ENCODE measurements at places on chromosomes 13 and 19.

GRCh38 chr19:6030214-6030507 is 52.2 kb upstream of the RANBP3 start:
- no peak for DNase-seq

GRCh38 chr19:1992759-1993260 is 22.7 kb downstream of the BTBD2 start:
- no peak for DNase-seq

DNA sequence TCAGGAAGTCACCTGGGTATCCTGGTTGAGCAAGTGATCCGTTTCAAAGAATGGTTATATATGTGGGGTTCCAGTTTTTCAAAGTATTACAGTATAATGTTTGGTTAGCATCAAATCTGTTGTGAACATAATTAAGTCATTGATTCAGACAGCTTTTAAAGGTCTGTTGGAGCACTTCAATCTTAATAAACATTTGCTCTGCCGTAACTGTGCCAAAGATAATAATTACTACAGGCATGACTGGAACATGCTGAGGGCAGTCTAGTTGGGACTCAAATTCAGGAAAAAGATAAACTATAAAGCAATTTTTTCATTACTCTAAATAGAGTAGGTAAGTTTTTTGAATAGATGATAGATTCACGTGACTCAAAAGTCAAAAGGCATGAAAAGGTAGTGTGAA is 23.3 kb downstream of the HNRNPM start:
- DNase-seq, result no peak

DNA sequence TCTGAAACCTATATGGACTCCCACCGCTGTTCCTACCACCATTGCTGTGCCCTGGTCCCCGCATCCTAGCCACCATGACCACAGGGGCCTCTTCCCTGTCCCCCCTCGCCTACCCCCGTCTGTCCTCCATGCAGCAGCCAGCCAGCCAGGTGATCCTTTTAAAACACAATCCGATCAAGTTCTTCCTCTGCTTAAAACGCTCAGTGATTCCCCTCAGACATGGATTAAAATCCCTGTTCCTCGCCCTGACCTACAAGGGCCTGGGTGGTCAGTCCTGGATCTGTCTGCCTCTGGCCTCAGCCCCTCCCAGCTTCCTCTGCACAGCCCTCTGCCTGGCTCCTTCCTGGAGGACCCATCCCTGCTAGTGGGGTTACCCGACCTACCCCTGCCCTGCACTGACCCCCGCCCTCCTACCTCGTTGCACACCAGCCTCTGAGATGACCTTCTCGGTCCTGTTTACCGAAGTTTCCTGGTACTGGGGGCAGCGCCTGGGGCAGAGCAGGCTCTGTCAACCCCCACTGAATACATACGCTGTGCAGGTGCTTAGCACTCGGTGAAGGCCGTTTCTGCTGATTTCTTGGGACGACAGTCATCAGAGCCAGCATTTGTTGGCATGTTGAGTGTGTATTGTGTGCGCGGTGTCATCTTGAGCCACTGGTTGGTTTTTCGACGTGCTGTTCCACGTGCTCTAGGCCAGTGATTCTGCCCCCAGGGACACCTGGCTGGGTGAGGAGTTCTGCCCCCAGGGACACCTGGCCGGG is 14.7 kb upstream of the LENG8 start:
- peak; percentile 7 for DNase-seq

- DNase-seq, result no peak
Measured at GRCh38 chr13:60226507-60226906, 62.8 kb upstream of the DIAPH3 start.

- peak; percentile 84 for DNase-seq
Measured at GRCh38 chr19:2016041-2016807, 710 bp upstream of the BTBD2 start.

- DNase-seq, result no peak
Measured at GRCh38 chr13:23941211-23941610, 43.9 kb upstream of the C1QTNF9B start.

- peak; percentile 47 for DNase-seq
Measured at GRCh38 chr19:13003081-13003480, 7.8 kb downstream of the NFIX start.

DNA sequence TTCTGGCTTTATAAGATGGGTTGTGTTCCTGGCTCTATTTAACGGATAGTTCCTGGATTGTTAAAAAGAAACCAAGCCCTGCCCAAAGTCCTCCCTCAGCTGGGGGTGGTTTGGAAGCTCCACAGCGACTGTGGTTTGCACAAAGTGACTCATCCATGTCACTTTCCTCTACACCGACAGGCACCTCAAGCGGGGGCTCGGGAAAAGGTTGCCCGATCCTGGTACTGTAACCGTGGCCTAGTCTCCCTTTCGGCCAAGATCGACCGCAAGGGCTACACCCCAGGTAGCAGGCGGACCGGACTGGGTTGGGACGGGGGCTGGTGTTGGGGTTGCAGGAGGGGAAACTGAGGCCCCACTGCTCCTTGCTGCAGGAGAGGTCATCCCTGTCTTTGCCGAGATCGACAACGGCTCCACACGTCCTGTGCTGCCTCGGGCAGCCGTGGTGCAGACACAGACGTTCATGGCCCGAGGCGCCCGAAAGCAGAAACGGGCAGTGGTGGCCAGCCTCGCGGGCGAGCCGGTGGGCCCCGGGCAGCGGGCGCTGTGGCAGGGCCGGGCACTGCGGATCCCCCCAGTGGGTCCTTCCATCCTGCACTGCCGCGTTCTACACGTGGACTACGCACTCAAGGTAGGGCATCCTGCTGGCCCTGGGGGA is 1.6 kb downstream of the ARRDC2 start:
- no peak for DNase-seq

DNA sequence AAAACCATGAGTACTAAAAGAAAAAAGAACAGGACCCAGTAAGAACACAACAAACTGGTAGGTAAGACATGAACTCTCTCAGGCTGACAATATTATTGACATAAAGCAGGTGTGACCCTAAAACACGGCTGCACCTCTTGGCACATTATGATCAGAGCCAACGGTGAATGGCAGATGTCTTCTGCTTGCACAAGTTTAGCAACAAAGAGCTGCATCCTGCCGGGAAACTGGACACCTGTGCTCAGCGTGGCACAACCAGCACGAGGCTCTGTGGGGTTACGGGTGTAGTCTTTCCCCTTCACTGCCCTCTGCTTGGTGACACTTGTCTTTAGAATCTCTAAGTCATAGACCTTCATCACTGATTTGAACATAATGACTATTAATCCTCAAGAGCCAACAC is 97.9 kb downstream of the DOCK9 start:
- DNase-seq, result no peak

DNA sequence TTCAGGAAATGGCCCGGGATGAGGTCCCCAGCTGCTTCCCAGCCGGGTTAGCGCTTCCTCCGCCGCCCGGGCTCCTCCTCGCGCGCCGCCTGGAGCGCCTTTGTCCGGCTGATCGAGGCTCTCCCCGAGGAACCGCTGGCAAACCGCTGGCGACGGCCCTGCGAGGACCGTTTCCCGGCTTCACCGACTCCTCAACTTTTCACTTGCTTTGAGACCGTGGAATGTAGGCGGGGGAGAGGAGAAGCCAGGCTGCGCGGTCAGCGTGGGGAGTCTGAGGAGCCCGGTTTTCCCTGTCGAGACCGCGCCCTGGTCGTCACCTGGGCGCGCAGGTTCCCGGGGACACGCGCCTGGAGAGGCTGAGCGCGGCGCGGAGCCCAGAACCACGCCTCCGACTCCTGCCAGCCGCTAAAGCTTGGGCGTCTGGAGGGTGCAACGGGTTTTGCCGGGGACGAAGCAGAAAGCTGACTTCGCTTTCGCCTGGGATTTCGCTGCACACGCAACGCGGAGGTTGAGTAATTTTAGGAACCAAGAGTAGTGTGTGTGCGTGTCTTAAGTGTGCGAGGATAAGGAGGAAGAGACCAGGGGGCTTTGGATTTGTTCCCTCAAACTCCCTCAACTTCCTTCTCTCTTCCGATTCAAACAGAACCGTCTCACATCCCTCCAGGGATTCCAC is 7.3 kb upstream of the DGKH start:
- DNase-seq, result peak; percentile 80

DNA sequence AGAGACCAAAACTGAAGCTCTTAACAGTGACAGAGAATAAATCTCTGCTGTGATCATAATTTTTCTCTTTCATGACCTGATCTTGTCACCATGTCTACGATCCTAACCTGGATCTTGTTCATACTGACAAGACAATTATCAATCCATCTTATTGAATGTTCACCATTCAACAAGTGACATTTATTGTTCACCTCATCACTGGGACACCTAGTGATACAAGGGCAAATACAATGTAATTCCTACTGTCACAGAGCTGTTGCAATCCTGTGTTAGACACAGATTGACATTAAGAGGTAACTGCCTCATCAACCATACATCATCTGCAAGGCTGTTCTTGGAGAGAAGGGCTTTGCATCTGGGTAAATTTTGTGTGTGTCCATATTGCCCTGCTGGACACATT is 942.4 kb upstream of the PRR20A start:
- DNase-seq, result no peak

DNA sequence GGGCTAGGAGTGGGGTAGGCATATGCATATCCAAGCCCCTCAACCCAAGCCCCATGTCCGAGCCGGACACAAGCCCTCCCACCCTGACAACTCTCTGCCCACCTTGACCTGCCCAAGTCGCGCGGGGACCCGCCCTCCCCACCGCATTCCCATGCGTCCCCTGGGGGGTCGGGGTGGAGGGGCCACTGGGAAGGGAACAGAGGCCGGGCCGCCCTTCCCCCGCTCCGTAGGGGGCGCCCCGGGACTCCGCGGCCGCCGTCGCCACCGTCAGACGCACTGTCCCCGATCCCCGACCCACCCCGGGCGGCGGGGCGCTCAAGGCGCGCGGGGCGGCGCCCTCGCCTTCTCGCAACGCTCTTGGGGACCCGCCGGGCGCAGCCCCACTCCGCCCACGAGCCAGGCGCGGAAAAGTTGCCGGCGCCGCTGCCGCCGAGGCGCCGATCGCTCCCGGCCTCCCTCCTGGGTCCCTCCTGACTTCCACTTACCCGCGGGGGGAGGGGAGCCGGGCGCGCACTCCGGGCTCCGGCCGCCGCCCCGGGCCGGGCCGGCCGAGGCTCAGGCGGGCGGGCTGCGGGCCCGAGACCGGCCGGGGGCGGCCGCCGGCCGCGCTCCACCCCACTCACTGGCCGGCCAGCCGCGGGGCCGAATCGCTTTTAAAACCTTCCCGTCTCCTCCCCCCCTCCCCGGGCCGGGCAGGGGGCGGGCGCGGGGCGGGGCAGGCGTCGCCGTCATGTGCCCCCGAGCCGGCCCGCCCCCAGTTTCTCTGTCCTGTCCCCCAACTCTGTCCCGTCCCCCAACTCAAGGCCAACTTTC is 34.4 kb upstream of the NANOS3 start:
- peak; percentile 96 for DNase-seq

GRCh38 chr13:51873837-51874236 is 12.1 kb downstream of the CCDC70 start:
- no peak for DNase-seq

DNA sequence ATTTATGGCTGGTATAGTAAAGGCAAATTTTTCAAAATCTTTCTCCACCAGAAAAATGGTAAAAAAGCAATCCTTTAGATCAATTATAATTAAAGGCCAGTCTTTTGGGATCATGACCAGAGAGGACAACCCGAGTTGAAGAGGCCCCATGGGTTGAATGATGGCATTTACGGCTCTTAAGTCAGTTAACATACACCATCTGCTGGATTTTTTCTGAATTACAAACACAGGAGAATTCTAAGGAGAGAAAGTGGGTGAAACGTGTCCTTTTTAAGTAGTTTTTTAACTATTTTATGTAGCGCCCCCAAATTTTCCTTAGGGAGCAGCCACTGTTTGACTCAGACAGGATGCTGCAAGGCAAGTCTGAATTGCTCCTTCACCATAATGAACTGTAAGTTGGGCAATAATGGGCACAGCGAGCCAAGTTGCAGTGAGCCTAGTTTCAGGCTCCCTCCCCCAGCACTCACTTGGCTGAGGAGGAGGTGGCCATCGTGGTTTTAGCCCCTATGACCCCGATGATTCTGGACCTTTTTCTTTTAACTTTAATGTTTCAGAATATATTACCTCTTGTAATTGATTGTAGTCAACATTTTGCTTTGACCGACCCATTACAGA is 13.6 kb upstream of the ZNF611 start:
- peak; percentile 43 for DNase-seq

DNA sequence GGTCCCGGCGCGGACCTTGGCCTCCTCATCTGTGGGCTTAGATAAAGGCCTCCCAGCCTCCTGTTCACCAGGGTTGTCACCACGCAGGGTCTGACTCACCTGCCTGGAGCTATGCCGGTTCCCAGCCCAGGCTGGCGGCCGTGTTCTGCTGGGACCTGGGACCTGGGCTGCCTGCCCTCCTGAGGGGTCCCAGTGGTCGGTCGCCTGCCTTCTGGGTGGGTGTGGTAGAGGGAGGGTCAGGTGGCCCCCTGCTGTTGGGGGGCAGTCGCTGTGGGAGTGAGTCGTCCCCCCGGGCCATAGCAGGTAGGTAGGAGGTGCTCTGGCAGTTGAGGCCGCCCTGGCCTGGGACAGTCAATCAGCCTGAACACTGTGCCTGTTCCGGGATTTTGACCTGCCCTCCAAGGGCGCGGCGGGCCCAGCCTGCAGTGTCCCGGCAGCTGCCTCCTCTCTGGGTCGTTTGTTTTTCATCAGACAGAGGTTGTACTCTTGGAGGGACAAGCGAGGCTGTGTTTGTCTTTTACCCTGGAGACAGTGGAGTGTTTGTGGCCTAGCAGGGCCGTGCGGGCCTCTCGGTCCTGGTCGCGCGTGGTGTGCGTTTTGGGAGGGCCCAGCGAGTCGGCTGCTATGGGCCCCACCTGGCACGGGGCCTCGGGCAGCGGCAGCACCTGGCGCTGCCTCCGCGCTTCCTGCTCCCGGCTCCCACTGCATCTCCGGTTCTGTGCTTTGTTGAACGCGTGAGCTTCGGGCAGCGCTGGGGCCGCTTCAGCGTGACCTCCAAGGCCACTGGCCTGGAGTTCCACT is 2.6 kb downstream of the ADAT3 start:
- DNase-seq, result no peak

GRCh38 chr13:73419186-73419585 is 360.4 kb downstream of the KLF5 start:
- DNase-seq, result no peak

- peak; percentile 49 for DNase-seq
Measured at GRCh38 chr13:91347996-91348905, 764 bp downstream of the MIR17HG start.

DNA sequence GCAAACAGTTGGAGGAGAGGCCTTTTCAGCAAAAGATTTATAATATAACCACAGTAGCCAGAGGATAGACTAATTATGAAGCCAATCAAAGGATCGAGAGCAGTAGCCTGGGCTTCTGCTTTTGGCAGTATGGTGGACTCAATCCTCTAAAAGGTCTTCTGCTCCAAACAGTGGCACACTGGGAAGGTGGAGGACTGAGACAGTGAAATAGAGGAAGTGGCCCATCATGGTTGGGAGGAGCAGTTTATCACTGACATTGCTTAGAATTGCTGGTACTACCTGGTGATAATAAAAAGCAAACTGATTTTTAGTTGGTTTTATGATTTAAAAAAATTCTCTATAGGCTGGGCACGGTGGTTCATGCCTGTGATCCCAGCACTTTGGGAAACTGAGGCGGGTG is 20.9 kb upstream of the PLAUR start:
- no peak for DNase-seq

- DNase-seq, result no peak
Measured at GRCh38 chr19:13400296-13400695, 106.0 kb downstream of the CACNA1A start.

Data from right cardiac atrium (tissue), 5 donors.